Right cardiac atrium (tissue), 5 donors: ENCODE measurements at places on chromosomes 11 and 22. TPM values are rescaled to one million over a fixed set of nuclear protein-coding genes. Genes with fewer than 3 reads are reported as not detected.
A peak's percentile ranks its signal among the peaks of the same experiment; 100 is the strongest.

GRCh38 chr11:35127619-35128018 lies 11.4 kb upstream of the CD44 start:
- no peak for DNase-seq

- DNase-seq: no peak
These were observed 40.1 kb downstream of the USP28 start for GRCh38 chr11:113835306-113835705.

GRCh38 chr11:19721176-19721575 lies 8.5 kb downstream of the NAV2 start:
- no peak for DNase-seq

DNA sequence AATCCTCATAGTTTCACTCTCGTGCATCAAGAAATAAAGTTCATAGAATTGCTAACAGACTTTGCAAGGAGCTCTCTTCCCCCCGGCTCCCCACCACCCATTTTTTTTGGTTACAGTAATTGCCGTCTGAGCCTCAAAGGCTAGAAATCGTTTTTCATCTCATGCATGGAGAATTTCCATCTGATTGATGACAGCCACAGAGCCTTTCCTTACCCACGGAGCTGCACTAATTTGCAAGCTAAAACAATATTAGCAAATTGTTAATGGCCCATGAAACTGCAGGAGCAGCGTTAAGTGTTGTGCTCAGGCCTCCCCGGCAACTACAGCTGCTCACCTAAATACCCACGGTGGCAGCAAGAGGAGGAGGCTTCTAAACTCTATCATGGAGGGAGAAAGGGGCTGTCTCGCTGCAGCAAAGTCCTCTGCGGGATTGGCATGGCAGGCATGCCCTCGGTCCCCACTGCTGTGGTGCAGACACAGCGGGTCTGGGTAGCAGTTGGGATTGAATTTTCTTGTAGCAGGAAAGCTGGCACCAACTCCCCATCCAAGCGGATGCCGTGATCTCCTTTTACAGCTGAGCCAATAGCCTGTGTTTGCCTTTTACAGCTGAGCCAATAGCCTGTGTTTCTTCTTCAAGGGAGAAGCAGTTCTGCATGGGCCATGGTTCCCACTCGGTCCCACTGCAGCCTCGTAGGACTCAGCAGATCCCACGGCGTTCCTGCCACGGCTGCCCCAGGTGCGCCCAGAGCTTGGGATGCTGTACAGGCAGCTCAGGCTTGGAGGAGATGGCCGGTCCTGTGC lies 412.3 kb downstream of the BRD1 start:
- DNase-seq: no peak

DNA sequence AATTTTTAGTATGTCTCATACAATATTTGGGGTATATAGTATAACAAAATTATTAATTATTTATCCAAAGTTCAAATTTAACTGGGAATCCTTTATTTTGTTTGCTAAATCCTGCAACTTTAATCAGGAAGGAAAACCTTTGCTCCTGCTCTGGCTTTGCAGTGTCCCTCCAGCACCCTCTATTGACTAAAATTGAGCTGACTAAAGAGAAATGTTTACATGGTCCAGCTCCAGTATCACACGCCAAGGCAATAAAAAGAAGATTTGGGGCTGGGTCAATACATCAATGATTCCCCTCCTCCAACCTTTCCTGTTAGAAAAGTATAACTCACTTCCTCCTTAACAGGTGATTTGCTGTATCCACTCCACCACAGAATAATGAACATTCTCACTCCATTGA lies 153.0 kb upstream of the LRRC4C start:
- DNase-seq: no peak

DNA sequence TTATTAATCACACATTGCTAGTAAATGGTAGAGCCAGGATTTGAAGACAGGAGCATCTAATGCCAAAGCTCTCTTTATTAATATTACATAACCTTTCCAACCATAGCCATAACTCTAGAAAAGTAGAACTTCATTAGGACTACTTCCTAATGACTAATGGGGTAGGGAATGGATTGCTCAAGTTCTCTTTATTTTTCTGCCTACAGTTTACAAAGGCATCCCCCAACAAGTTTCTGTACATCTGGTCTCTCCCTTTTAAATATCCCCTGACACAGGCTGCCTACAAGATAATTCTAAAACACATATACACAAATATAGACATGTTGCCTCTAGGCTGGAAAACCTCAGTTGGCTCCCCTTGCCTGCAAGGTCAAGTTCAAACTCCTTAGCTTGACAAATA lies 534.9 kb downstream of the SOX6 start:
- DNase-seq: no peak

DNA sequence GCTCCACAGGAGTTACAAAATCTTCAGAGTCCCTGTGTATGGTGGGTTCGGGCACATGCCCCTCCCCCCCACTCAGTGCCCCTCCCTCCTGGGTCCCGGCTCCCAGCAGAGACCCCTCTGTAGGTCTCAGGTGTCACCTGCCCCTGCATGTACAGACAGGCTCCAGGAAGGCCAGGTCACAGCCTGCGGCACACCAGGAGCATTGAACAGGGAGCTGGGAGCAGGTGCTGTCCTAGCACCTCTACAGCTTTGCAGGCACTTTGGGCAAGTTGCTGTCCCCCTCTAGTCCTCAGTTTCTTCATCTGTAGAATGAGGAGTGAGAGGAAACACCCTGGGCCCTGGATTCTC lies 80.1 kb upstream of the RTL6 start:
- DNase-seq: no peak

GRCh38 chr22:50269970-50270665 lies at the start of gene MAPK11:
TSS of gene MAPK11 (minus strand) at chr22:50270380. CDS start at chr22:50270292, 88 bp downstream.
- peak; percentile 77 for DNase-seq

- DNase-seq: no peak
These were observed 5.8 kb upstream of the MS4A18 start for GRCh38 chr11:60718524-60719316.

GRCh38 chr22:37298748-37299495 lies 16.6 kb downstream of the CYTH4 start:
- peak; percentile 43 for DNase-seq

GRCh38 chr11:132824642-132825041 lies 707.7 kb downstream of the OPCML start:
- no peak for DNase-seq

DNA sequence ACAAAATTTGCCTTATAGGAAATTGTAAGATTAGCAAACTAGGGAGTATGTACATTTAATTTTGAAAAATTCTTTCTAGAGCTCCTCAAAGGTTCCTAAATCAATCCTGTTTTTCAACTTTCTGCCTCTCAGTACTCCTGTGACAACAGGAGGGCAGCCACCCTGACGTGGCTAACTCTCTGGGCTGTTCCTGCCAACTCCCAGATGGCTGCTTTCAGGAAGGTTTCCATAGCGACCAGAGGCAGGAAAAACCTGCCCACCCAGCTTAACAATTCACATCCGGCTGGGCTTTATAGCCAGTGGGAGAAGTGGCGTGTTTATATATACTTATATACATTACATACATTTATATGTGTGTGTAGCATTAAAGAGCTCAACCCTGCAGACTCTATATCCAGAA lies 26.5 kb downstream of the SGSM3 start:
- DNase-seq: no peak

- no peak for DNase-seq
These were observed 98.1 kb upstream of the GUCY1A2 start for GRCh38 chr11:107116358-107116757.

DNA sequence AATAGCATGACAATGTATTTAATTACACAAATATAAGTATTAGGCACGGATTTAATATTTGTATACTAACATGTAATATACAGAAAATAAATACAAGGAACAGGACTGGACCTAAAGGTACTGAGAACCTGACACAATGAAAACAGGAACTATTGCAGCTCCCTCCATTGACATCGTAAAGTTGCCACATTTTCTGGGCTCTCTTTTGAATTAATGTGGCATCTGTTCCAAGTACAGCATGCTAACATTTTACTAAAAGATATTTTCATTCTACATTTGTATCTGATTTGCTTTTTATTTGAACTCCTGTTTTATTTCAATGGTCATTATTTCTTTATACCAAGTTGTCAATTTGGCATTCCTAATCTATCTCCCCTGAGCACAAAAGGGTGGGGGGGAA lies 15.3 kb downstream of the PHF21A start:
- no peak for DNase-seq

GRCh38 chr11:116960930-116961329 lies 123.5 kb upstream of the APOA1 start:
- DNase-seq: no peak

HSPB2 gene
- total RNA-seq: 67.8 TPM

SOX10 gene
- total RNA-seq: 5.9 TPM

VWCE gene
- total RNA-seq: 2.2 TPM

DRICH1 gene
- not detected for total RNA-seq

VPREB3 gene
- total RNA-seq: 0.41 TPM

ELFN2 gene
- total RNA-seq: 0.03 TPM

OR51E2 gene
- not detected for total RNA-seq

PRR33 gene
- 0.23 TPM for total RNA-seq

OR51F2 gene
- total RNA-seq: not detected
